ENCODE measurements at places on chromosomes 2 and 18. TPM values are rescaled to one million over a fixed set of nuclear protein-coding genes. Genes with fewer than 3 reads are reported as not detected.

GRCh38 chr18:28123401-28124030 is 53.4 kb downstream of the CDH2 start:
- DNase-seq: no peak
- H3K27me3 ChIP-seq: no peaks in the 10 kb centered on the region
- H3K4me3 ChIP-seq: no peak overlapping the region

DNA sequence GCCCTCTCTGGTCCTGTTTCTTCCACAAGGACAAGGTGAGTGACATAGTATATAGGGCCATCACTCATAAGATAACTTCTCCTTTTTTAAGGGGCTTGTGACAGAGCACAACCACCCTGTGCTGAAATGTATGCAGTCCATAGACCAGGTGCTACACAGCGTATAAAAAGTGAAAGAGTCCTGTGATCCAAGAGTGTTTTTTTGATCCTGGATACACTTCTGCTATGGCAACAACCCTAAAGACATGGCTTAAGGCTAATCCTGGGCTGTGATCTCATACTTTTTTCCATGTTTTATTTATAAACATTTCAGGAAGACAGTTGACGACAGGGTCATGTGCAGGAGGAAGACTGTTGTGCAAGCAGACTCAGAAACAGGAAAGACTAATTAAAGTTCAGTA is 400.5 kb upstream of the TCF4 start:
- DNase-seq: no peak
- no peaks in the 10 kb centered on the region for H3K36me3 ChIP-seq
- H3K4me3 ChIP-seq: no peak overlapping the region
- no peak overlapping the region for H3K27ac ChIP-seq

The PEX13 gene
- 27.8 TPM for total RNA-seq

DNA sequence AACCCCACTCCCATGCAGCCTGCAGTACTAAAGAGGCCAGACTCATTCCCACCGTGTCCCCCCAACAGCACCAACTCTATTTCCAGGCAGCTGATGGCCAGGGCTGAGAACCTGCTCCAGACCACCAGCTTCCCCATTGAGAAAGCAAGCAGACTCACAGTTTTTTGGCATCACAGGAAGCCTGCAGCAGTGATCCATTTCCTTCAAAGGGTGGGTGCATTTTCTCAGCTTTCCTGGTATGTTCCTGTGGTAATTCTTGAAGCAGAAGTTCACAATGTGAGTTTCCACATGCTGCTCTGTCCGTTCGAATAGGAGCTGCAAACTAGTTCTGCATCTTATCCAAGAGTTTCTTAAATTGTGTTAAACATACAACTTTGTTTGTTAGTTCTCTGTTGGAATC is 1249.6 kb upstream of the FAM98A start:
- no peaks in the 10 kb centered on the region for H3K4me1 ChIP-seq
- no peak overlapping the region for H3K27ac ChIP-seq
- no peak overlapping the region for H3K4me3 ChIP-seq
- no peaks in the 10 kb centered on the region for H3K36me3 ChIP-seq

DNA sequence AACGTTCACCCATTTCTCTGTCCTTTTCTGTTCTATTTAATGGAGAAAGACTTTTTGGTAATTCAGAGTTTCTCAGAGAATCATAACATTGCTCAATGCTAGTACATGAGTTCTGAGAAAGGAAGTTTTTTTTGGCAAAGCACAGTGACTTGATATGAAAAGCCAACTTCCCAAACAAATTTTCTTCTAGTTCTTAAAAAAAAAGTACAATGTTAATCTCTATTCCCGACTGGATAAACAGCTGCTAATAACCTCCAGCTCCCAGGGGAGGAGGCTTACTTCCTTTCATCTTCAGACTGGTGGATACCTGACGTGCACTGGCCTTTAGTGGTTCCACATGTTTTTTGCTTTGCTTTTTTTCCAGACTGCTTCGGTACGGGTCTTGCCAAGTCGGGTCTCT is 284.6 kb upstream of the CCDC68 start:
- no peak for DNase-seq
- no peak overlapping the region for H3K4me3 ChIP-seq
- H3K27me3 ChIP-seq: no peaks in the 10 kb centered on the region
- H3K4me1 ChIP-seq: no peaks in the 10 kb centered on the region
- H3K27ac ChIP-seq: peak overlapping the region; percentile 31

The HRH4 gene
- 0.06 TPM for total RNA-seq

DNA sequence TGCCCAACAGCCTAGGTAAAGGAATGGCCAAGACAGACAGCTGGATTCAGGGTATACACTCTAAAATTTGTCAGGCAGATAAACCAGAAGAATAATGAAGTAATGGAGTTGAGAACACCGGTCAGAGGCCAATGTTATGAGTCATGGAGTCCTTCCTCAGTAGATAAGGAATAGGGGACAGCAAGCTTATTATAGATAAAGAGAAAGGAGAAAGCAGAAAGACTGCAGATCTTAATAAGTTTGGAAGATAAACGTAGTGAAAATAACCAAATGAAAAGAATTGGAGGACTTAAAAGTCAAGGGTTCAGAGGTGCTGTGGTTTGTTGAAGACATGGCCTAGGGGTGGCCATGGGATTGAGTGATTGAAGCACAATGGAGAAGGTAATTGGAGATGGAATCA is 63.5 kb upstream of the NFE2L2 start:
- H3K4me3 ChIP-seq: no peak overlapping the region
- no peaks in the 10 kb centered on the region for H3K36me3 ChIP-seq
- DNase-seq: no peak
- no peaks in the 10 kb centered on the region for H3K4me1 ChIP-seq
- H3K27ac ChIP-seq: no peak overlapping the region

DNA sequence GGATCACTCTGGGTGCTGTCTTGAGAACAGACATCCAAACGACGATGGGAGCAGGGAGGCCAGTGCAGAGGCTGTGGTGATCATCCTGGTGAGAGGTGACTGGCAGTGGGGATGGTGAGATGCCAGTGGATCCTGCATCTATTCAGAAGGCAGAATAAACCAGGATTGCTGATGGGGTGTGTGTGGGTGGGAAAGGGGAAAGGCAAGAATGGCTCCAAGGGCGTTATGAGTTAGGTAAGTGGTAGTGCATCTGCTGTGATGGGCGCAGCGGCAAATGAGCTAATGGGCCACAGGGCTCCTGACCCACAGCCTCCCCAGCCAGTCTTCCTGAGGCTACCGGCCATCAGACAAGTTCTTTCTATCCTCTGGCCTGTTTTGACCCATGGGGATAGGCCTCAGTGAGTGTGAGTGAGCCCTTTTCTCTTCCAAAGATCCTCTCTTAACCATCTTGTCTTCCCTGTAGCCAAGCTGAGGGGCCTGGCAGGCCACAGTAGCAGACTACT is 29.6 kb downstream of the SERTAD2 start:
- H3K27me3 ChIP-seq: no peaks in the 10 kb centered on the region
- no peak overlapping the region for H3K4me3 ChIP-seq
- no peaks in the 10 kb centered on the region for H3K36me3 ChIP-seq
- peaks cover 40% of the 10 kb centered on the region for H3K4me1 ChIP-seq

- no peaks in the 10 kb centered on the region for H3K4me1 ChIP-seq
- H3K4me3 ChIP-seq: no peak overlapping the region
- peak overlapping the region; percentile 6 for H3K27ac ChIP-seq
- H3K27me3 ChIP-seq: no peaks in the 10 kb centered on the region
- H3K36me3 ChIP-seq: no peaks in the 10 kb centered on the region
Observed at GRCh38 chr2:229084447-229084846, 186.6 kb downstream of the PID1 start.

DNA sequence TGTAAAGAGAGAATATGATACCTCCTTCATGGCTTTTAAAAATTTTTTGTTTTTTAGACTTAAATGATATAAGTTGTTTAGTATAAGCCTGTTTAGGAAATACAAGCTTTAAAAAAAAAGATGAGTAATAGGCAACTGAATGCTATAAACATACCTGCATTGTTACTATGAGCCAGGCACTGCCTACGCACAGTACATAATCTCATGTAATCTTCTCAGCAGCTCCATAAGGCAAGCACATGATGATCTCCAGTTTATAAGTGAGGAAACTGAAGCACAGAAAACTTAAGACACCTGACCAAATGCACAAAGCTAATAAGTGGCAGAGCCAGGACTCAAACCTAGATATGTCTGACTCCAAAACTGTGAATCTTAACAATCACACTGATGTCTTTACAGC is 156.3 kb upstream of the SLC1A4 start:
- peaks cover 6% of the 10 kb centered on the region for H3K4me1 ChIP-seq
- no peak overlapping the region for H3K4me3 ChIP-seq
- H3K27me3 ChIP-seq: no peaks in the 10 kb centered on the region

GRCh38 chr2:160680294-160680693 is 186.7 kb upstream of the RBMS1 start:
- H3K4me3 ChIP-seq: no peak overlapping the region
- H3K4me1 ChIP-seq: no peaks in the 10 kb centered on the region
- no peak overlapping the region for H3K27ac ChIP-seq
- no peaks in the 10 kb centered on the region for H3K36me3 ChIP-seq

The BOLL gene
- not detected for total RNA-seq

DNA sequence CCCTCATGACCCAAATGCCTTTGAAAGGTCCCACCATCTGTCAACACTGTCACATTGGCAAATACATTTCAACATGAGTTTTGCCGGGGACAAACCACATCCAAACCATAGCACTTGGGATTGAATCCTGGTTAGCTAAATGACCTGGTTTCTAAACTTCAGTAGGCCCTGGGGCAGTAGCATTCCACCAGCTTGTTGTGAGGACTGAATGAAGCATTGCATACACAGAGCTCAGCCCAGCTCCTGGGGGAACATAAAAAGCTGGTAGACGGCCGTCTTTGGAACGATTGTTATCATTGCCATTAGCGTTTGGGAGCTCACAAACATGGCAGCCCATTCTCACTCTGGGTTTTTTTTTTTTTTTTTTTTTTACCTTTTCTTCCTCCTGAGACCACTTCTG is 57.5 kb upstream of the CXCR4 start:
- H3K27me3 ChIP-seq: no peaks in the 10 kb centered on the region
- H3K36me3 ChIP-seq: no peaks in the 10 kb centered on the region
- no peak for DNase-seq
- H3K4me3 ChIP-seq: no peak overlapping the region
- H3K4me1 ChIP-seq: no peaks in the 10 kb centered on the region

DNA sequence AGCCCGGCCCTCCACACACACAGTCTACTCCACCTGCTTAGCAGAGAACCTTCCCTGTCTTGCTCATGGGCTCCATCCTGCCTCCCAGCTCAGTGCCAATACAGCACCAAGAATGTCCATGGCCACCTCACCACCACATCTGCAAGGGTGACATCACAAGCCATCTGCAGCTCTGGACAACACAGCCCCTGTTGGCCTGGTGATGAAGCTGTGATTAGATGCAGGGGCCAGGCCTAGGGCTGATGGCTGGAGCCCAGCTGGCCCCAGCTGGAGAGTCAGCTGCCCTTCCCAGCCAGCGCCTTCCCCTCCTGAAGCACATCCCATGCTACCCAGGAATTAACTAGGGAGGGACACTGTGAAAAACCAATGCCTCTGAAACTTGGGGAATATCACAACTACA is 91.1 kb downstream of the TTC32 start:
- no peak for DNase-seq
- H3K4me3 ChIP-seq: no peak overlapping the region
- no peaks in the 10 kb centered on the region for H3K4me1 ChIP-seq
- no peak overlapping the region for H3K27ac ChIP-seq

DNA sequence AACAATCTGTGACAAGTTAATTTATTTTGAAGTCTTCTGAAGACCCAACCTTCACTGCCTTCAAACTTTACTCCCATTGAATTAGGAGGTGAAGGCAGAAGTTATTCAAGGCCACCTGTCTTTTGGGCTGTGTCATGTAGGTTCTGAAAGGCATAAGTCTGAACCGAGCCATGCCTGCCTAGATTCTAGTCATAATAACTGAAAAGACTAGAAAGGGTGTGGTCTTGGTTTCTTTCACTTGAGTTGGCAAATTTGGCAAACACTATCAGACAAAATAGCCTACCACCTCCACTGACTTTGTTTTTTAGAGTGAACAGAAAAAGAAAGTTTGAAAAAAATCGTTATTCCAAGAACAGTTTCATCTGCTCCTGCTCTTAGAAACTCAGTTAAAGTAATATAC is 38.4 kb downstream of the PPM1B start:
- H3K27ac ChIP-seq: no peak overlapping the region
- peaks cover 14% of the 10 kb centered on the region for H3K36me3 ChIP-seq
- H3K4me3 ChIP-seq: no peak overlapping the region
- H3K27me3 ChIP-seq: no peaks in the 10 kb centered on the region
- no peaks in the 10 kb centered on the region for H3K4me1 ChIP-seq

DNA sequence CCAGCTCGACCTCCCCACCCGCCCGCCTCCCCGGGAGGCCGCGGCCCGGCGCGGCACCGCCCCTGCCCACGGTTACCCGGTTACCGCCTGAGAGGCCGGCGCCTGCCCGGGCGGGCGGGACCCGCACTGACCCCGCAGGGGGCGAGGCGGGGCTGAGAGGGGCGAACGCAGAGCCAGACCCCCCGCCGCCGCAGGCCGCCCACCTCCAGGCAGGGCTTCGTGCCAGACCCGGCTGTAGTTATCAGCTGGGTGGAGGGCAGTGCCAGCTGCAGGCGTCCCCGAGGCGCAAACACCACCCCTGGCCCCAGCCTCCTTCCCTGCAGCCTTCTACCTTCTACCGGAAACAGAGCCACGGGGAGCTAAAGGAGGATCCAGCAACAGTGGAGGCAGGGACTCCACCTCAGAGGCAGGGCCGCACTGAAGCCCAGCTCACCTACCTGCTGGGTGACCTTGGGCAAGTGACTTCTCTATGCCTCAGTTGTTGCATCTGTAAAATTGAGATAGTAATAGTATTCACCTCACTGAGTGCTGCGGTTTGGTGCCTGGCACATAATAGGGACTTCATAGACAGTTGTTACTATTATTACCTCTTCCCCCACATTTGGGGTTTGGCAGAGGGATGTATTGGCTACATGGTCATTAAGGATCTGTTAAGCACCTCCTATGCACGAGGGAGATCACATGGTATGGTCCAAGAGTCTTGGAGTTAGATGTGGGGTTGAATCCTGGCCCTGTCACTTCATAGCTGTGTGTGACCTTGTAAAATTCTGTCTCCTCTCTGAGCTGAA is 231.6 kb upstream of the SMAD2 start:
- DNase-seq: no peak
- H3K27ac ChIP-seq: peak overlapping the region; percentile 83
- peaks cover 44% of the 10 kb centered on the region for H3K4me1 ChIP-seq
- H3K4me3 ChIP-seq: peak overlapping the region; percentile 53
- no peaks in the 10 kb centered on the region for H3K27me3 ChIP-seq

DNA sequence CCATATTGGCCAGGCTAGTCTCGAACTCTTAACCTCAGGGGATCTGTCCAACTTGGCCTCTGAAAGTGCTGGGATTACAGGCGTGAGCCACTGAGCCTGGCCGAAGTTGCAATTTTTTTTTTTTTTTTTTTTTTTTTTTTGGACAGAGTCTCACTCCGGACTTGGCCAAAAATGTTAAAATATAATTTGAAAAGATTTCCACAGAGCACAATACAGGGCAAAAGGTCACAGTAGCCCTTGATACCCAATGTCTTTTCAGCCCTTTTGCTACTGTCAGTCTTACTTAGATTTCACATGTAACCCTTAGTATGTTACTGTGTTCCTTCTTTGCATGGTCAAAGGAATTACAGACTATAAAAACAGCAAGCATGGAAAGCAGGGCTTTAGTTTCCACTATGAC is 42.6 kb upstream of the MAPRE2 start:
- H3K36me3 ChIP-seq: no peaks in the 10 kb centered on the region
- H3K27me3 ChIP-seq: no peaks in the 10 kb centered on the region
- peaks cover 3% of the 10 kb centered on the region for H3K4me1 ChIP-seq
- DNase-seq: no peak
- no peak overlapping the region for H3K27ac ChIP-seq
- H3K4me3 ChIP-seq: no peak overlapping the region
